ENCODE measurements at places on chromosomes 5 and 9. TPM values are rescaled to one million over a fixed set of nuclear protein-coding genes. Genes with fewer than 3 reads are reported as not detected.

CDH9 gene
- not detected for total RNA-seq

- peak; percentile 91 for DNase-seq
These were observed 44.7 kb upstream of the NDFIP1 start for GRCh38 chr5:142063878-142064331.

ELP1 gene
- total RNA-seq: 52.1 TPM

DNA sequence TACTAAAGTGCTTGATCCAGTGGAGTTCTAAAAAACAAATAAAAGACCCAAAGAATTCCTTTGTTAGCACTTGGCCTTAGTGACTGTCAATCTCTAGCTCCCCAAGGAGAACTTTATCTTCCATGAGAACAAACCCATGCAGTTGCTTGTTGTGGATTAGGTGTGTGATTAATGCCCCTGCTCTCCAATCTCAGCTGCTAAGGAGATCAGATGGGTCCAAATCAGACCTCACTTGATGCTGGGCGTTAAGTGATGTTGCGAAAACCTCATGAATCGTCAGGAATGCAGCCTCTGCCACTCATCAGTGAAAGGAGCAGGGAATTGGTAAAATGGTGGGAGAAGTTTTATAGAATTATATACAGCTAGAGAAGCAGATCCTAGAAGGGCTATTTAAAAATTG lies 133.7 kb downstream of the DMAC1 start:
- no peak for DNase-seq

DNA sequence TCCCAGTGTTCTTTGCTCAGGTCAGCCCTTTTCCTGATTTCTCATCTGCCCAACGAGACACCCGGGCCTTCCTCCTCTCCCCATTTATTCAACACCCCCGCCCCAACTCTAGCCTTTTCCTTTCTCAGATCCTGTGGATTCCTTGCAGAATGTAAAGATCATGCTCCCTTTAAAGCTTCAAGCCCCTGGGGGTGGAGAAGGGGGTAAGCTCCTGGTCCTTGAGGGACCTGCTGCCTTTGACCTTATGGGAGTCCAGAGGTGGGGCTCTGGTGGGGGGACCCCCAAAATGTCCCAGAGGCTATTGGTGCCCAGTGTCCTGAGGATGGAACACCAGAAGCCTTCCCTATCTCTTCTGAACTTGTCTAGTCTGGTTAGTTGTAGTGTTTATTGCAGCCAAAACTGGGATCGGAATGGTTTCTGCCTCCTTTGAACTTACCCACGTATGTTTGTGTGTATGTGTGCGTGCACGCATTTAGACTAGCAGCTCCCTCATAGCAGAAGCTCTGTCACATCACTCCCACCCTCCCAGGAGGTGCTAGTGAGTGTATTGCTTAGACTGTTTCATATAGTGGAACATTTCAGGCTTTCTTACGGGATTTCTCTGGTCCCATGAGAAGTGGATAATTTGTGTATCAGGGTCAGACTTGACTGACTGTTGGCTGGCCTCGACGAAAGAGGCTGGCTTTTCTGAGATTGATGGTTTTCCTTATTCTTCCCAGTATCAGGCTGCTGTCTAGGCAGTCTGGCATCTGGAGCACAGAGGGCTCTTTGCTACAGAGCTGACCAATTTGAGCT lies 1.1 kb downstream of the GALNT10 start:
- peak; percentile 27 for DNase-seq

DNA sequence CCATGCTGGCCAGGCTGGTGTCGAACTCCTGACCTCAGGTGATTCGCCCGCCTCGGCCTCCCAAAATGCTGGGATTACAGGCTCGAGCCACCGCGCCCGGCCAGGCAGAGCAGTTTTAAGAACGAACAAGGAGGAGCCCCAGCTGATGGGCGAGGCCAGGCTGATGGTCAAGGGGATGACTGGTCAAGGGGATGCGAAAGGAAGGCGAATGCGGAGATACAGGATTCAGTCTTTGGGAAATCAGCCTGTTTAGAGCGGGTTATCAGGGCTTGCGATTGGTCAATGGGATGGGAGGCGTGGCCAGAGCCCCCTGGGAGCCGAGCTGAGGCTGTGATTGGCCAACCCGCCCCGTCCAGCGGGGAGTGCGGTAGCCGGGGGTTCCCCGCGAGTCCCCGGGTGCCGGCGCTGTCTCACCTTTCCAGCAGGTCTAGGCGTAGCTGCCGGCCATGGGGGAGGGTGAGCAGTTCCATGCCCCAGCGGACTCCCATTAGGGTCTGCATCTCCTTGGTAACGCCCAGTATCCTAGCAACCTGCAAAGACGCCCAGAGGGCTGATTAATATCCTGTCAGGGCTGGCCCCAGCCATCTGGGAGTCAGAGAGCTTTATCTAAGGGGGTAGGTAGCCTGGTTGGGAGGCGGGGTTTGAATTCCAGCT lies 7.5 kb upstream of the TOR2A start:
- DNase-seq: peak; percentile 63

- DNase-seq: peak; percentile 50
These were observed 888 bp downstream of the RABGAP1 start for GRCh38 chr9:122941582-122942234.

GFI1B gene
- 0.51 TPM for total RNA-seq
